Neuronal stem cell (in vitro differentiated cells): ENCODE measurements at places on chromosomes 7 and 10.

DNA sequence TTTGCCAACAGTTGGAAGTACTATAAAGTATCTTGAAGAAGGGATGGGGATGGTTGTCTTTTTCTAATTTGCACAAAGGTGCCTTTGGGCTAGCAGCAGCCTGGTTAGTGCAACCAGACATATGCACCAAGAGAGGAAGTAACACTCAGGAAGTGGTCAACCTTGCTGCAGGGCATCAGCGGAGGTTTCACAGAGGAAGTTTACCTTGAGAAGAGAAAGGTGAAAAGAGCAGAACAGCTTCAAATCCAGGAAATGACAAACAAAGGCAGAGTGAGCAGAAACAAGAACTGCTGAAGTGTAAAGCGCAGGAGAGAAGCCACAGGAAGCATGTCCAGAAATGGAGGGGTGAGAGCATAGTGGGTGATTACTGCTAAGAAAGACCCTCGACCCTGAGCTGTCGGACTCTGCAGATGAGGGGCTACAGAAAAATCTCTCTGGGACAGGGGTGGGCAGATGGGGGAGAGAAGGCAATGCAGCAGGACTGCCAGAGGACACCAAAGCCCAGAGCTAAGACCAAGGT, 66.9 kb downstream of the STK17A start:
- DNase-seq = no peak

DNA sequence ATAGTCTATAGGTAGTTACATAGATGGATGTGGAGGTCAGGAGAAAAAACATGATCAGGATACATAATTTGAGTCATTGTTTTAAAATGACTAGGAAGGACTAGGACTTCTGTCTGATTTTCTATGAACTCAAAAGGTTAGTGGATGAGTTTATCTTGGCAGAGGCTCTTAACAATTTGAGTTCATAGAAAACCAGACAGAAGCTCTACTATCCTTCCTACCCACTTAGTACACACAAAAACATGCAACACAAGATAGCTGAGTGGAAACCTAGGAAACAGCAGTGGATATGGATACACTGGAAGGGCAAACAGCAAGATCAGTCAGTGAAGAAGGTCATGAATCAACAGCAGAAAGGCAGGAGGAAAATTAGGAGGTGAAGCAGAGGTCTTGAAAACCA, 84.6 kb downstream of the VPS50 start:
- DNase-seq = no peak

DNA sequence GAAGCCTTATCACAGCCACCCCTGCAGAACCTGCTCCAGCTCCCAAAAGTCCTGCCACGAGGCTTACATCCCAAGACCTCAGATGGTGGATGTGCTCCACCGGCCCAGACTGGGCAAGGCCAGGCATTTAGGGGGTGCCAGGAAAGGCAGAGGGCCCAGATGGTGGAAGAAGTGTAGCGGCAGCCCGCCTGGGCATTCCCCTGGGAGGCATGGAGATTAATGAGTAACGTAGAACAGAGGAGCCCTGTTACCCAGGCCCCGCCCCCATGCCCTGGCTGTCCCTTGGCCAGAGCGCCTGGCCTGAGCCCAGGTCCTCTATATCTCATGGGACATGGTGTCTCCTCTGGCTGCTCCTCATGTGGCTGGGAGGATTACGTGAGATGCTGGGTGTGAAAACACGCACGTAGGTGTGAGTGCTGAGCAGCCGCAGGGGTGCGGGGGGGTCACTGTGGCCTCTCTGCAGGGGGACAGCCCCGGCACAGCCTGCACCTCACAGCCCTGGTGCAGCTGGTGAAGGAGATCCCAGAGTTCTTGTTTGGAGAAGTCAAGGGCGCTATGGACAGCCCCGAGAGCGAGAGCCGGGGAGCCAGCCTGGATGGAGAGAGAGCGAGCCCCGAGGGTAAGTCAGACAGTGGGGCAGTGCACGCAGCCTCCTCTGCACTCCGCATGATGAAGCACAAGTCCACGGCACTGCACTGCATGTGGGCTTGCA, 52.9 kb downstream of the ZNF467 start:
- DNase-seq = no peak

GRCh38 chr10:102718220-102718619, 3.8 kb downstream of the SFXN2 start:
- DNase-seq = no peak

DNA sequence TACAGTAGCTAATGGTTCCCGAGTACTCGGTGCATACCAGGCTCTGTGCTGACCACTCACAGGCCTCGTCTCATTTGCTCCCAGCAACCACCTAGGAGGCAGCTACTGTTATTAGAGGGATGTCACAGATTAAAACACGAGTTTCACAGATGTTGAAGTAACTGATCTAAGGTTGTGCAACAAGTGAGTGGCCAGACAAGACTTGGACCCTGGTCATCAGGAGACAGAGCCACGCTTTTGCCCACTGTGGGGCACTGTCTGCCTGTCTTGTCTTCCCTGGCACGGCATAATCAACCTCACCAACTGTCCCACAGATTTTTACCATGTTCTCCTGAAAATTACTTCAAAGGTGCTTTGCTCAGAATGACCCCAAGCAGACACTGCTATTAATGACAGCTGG, 111.6 kb upstream of the HABP2 start:
- no peak for DNase-seq

- no peak for DNase-seq
These were observed 24.2 kb downstream of the TRIL start for GRCh38 chr7:28933846-28934320.

- no peak for DNase-seq
These were observed 592.2 kb downstream of the SDK1 start for GRCh38 chr7:3893151-3893788.

- DNase-seq = no peak
These were observed 40.0 kb upstream of the PAPSS2 start for GRCh38 chr10:87619705-87620104.

DNA sequence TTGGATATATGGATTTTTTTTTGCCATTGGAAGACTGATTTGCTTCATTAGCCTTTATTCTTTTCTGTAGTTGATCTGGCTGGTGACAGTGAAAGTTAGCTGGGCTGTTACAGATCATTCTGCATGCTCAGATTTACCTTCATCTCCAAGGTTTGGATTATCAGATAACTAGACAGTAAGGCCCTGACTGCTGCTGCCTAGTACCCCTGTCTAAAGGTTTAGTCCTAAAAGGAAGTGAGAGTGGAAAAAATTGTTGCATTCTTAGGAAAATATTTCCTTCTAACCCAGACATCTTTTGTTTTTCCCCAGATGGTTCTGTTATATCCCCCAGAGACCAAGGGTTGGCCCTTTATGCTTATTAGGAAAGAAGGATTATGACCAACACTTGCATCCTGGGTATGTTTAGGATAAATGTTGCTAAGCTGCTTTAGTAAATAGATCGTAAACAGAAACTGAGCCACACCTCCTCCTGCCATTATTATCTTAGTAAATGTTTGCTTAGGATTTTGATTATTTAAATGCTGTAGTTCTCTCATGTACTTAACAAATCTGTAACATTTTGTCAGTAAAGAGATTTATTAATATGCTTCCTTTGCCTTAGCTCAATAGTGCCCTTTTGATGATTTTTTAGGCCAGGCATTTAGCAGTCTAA, 44.4 kb downstream of the MCU start:
- DNase-seq = no peak

- no peak for DNase-seq
These were observed 442.6 kb downstream of the GFRA1 start for GRCh38 chr10:115830265-115830970.

GRCh38 chr7:80277434-80278427, 143.1 kb downstream of the GNAI1 start:
- no peak for DNase-seq

DNA sequence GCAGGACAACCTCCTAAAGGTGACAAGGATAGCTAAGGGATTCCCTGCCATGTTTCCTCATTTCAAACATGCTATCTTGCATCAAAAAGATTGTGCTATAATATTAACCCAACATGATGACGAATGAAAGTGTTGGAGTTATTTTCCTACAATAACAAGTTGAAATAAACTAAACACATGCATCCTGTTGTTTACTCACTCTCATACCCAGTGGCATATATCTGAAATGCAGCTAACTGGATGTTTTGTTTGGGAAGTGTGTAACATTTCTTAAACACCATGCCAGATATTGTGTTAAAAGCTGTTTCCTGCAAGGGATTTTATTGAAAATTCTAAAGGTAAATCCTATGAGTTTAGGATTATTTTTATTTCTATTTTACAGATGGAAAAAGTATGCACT, 139.6 kb downstream of the TFPI2 start:
- DNase-seq = no peak

DNA sequence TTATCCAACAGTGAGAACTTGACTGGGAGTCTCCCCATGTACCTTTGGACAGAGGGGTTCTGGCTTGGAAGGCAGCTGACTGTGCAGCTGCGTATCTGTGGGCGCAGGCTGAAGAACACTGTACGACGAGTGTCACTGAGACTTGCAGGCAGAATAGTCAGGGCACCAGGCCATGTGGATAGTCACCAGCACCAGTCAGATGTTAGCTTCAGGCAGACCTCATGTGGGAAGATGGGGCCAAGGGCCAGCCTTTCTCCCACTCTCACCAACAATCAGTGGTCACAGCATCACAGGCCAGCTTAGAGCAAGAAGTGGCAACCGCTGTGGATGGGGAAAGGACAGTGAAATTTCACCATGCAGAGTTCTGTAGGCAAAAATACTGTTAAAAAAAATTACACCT, 43.4 kb upstream of the GJD4 start:
- no peak for DNase-seq

- DNase-seq = no peak
These were observed 33.6 kb downstream of the DGKB start for GRCh38 chr7:14868937-14869336.

- no peak for DNase-seq
These were observed 717.8 kb downstream of the SORCS3 start for GRCh38 chr10:105358911-105359310.

- DNase-seq = no peak
These were observed 156.5 kb upstream of the PPP2R2D start for GRCh38 chr10:131744346-131744745.

- no peak for DNase-seq
These were observed 959 bp upstream of the ATRNL1 start for GRCh38 chr10:115092258-115092554.

DNA sequence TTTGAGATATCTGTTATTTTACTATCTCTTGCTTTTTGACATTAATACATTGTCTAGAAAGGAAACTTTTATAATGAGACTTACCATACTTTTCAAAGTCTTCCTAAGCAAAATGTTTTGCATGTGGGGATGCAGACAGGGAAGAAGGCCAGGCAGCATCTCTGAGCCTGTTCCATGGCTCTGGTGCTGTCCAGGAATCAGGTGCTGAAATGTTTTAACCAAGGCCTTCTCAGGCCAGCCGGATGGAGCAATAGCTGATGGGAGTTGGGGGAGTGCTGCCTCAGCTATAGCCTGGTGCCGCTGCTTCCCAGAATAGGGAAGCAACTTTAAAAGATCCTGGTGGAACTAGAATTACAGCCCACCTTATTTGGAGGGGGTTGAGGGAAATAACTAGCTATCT, 38.5 kb downstream of the CRTAC1 start:
- peak; percentile 72 for DNase-seq
